ENCODE measurements at places on chromosomes 16 and 17. TPM values are rescaled to one million over a fixed set of nuclear protein-coding genes. Genes with fewer than 3 reads are reported as not detected.

- no peak for DNase-seq
These were observed 578 bp downstream of the RAC3 start for GRCh38 chr17:82031885-82032627.

The ARHGAP44 gene
- total RNA-seq, result 0.12 TPM

The FMNL1 gene
- total RNA-seq, result 13.1 TPM

GRCh38 chr17:8766731-8767130 is 8.4 kb upstream of the SPDYE4 start:
- no peak for DNase-seq

- DNase-seq, result no peak
These were observed 11.3 kb upstream of the AXIN2 start for GRCh38 chr17:65572581-65573281.

The ATF7IP2 gene
- 14.6 TPM for total RNA-seq

The MT1G gene
- total RNA-seq, result 13.5 TPM

GRCh38 chr16:48950184-48950583 is 331.5 kb downstream of the CBLN1 start:
- DNase-seq, result no peak

- no peak for DNase-seq
These were observed 82.8 kb downstream of the TNFRSF13B start for GRCh38 chr17:16889088-16889465.

DNA sequence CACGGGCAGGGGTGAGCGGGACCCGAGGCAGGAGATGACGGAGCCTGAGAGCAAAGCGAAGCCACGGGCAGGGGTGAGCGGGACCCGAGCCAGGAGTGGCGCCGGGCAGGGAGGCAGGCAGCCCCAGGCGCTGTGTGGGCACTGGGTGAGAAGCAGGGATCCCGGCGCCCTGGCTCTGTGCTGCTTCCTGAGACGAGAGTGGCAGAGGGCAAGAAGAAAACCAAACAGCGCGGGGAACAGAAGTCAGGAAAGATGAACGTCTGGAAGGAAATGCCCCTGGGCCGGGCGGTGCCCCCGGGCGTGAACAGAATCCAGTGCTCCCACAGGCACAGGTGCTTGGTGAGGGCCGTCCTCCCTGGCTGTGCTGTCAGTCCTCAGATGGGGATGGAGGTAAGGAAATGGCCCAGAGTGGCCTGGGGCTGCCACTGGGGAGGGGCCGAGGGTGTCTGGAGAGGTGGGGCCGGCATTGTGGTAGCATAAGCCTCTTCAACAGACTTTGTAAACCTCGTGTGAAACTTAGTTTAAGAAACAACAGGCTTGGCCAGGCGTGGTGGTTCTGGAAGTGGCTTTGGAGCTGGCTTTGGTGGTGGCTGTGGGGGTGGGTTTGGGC is 9.8 kb downstream of the ASPSCR1 start:
- no peak for DNase-seq

DNA sequence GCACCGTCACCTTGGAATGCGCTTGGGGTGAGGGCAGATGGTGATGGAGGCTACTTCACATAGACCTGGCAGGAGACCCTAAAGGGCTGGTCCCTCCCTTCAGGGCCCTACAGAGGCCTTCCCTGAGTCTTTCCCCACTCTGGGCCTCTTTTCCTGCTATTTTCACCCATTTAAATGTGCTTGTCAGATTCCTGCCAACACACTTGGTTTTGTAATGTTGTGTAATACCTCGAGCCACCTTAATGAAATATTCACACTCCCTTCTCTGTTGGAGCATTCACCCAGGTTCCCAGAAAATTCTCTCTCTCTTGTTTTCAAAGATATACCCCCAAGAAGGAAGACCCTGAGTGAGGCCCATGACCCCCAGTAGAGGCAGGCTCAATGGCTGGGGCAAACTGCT is 456.6 kb upstream of the DYNLRB2 start:
- DNase-seq, result no peak

DNA sequence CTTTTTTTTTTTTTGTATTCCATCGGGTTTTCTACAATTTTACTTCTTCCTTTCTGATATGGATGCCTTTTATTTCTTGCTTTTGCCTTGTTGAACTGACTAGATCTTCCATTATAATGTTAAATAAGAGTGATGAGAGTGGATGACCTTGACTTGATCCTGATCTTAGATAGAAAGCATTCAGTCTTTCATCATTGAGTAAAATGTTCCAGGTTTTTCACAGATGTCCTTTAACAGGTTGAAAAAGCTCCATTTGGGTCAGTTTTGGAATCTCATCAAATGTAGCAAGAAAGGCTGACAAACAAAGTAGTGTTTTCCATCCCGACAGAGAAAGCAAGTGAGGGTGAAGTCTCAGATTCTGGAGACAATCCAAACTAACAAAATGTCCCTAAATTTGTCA is 27.2 kb upstream of the WIPI1 start:
- DNase-seq, result no peak

GRCh38 chr17:74808714-74809430 is 32.7 kb upstream of the NAT9 start:
- no peak for DNase-seq

- DNase-seq, result no peak
These were observed 98.7 kb upstream of the ZNF750 start for GRCh38 chr17:82938486-82938872.

GRCh38 chr16:84234321-84235241 is 5.2 kb downstream of the KCNG4 start:
- DNase-seq, result peak; percentile 28

- peak; percentile 68 for DNase-seq
These were observed 886.5 kb upstream of the SOX9 start for GRCh38 chr17:71234349-71234748.

The KRTAP9-8 gene
- not detected for total RNA-seq

- DNase-seq, result no peak
These were observed 81.4 kb downstream of the GRIN2A start for GRCh38 chr16:10100829-10101228.

The OTOA gene
- not detected for total RNA-seq

The MT1F gene
- 9.0 TPM for total RNA-seq

The CBFA2T3 gene
- total RNA-seq, result not detected

GRCh38 chr16:3046641-3047386 is 453 bp downstream of the MMP25 start:
- no peak for DNase-seq

GRCh38 chr16:65624666-65625065 is 502.8 kb upstream of the CDH11 start:
- DNase-seq, result peak; percentile 61

DNA sequence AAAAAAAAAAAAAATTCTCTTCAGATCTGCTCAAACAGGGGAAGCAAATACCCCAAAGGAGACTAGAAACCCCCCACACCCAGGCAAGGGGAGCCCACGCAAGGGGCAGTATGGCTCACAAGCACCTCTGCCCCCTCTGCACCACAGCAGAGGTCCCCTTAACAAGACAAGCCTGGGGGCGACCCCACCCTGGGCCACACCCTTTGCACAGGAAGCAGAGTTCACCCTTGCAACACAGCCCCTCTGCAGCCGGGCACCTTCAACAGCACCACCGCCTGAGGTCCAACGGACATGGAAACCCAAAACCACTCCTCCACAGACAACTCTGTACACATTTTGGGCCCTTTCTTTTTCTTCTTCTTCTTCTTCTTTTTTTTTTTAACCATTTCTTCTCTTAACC is 12.8 kb downstream of the AXIN1 start:
- no peak for DNase-seq

The PKMYT1 gene
- 27.3 TPM for total RNA-seq

GRCh38 chr17:83178533-83179304 is 99.3 kb downstream of the METRNL start:
- DNase-seq, result no peak

The LPCAT2 gene
- total RNA-seq, result 80.5 TPM

DNA sequence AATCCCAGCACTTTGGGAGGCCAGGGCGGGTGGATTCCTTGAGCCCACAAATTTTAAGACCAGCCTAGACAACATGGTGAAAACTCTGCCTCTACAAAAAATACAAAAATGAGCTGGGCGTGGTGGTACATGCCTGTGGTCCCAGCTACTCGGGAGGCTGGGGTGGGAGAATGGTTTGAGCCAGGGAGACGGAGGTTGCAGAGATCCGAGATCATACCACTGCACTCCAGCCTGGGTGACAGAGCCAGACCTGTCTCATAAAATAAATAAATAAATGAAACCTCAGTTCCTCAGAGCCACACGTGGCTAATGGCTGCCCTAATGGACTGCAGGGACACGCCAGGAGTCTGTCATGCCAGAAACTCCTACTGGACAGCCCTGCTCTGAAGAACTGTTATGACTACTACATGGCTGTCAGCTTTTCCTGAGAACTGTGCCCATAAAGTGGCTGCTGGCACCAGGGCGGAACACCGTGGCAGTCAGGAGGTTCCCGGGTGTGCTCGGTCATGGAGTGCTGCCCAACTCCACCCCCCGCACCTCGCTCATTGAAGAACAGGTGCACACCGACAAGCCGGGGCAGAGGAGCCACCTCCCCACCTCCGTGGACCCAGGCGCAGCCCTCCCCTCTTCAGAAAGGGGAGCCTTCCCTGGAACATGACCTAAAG is 4.3 kb downstream of the TMEM11 start:
- no peak for DNase-seq

The G6PC1 gene
- not detected for total RNA-seq

The CLEC18A gene
- 0.10 TPM for total RNA-seq

The GFOD2 gene
- 12.4 TPM for total RNA-seq

- peak; percentile 68 for DNase-seq
These were observed 168.5 kb downstream of the MSI2 start for GRCh38 chr17:57424777-57425188.

- no peak for DNase-seq
These were observed 23.1 kb upstream of the CDC42EP4 start for GRCh38 chr17:73334771-73335513.

DNA sequence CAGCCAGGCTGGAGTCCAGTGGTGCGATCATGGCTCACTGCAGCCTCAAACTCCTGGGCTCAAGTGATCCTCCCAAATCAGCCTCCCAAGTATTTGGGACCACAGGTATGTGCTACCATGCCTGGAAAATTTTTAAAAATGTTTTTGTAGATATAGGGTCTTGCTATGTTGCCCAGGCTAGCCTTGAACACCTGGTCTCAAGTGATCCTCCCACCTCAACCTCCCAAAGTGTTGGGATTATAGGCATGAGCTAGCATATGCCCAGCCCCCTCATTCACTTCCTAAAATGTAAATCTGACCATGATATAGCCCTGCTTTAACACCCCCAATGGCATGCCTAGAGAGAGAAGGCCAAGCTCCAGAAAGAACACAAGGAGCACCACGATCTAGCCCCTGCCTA is 98.6 kb downstream of the NDE1 start:
- no peak for DNase-seq

GRCh38 chr17:73639932-73640331 is 4.3 kb downstream of the SDK2 start:
- no peak for DNase-seq

GRCh38 chr16:35713762-35714650 is 2254.6 kb downstream of the TP53TG3F start:
- DNase-seq, result no peak

DNA sequence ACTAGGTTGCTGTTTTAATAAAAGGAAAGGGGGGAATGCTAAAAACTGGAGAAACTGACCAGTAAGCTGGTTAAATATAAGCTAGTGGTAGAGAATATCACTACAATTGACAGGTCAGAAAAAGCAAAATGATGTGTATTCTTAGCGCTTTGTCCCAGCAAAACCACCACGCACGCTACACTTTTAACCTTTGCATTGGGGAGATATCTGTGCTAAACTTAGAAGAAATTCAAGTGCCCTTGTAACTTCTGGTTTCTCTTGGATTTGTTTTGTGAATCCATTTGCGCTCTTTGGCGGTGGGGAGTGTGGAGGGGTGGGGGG is 1.4 kb downstream of the GAN start:
- no peak for DNase-seq

The CDH8 gene
- total RNA-seq, result 1.3 TPM

The HOXB6 gene
- 7.3 TPM for total RNA-seq

GRCh38 chr17:75876938-75877751 is 1.2 kb downstream of the TRIM47 start:
- DNase-seq, result peak; percentile 95

- DNase-seq, result no peak
These were observed 327.9 kb downstream of the HS3ST4 start for GRCh38 chr16:26019381-26020242.

GRCh38 chr16:83854420-83854819 is 44.5 kb upstream of the MLYCD start:
- no peak for DNase-seq

DNA sequence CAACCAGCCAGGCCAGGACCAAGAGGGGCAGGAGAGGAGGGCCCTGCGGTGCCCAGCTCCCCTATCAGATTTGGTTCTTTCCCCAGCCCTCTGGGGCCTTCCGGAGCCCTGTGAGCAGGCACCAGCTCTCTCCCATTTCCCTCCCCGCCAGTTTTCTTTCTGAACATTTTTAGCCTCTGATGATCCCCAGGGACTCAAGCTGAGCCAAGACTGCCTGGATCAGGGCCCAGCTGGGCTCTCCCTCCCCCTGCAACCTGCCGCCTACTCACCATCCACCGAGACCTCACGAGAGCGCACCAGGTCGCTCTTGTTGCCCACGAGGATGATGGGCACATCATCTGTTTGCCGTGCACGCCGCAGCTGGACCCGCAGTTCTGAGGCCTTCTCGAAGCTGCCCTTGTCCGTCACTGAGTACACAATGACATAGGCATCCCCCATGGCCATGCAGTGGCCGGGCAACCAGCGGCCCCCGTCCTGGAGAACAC is 2.0 kb downstream of the RRAD start:
- peak; percentile 73 for DNase-seq

GRCh38 chr16:66881964-66882508 is 1.7 kb downstream of the PDP2 start:
- DNase-seq, result no peak

DNA sequence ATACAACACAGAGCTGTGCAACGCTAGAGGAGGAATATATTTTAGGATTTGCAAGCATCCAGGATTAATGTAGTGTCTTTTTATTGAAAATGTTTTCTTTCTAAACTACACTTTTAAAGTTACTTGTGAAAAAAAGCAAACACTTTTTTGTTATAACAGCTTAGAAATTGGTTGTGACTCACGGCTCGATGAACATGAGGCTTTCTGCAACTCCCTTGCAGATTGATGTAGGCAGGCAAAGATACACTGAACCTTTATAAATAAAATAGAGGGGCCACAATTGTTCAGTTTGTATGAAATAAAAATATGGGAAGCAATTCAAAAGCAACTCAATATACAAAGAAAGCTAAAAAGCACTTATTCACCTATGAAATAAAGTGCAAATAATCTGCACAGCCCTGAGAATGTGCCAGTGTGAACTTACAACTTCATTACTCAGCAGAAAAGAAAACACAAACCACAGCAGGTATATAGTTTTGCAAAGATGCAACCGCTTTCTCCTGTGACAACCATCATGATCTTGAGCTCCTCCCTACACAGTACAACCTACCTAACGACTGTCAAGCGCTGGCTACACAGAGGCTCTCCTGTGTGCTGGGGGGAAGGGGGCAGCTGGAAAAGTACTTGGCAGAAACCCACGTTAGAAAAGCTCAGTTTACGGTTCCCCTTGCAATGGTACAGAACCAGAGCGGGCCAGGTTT is 948 bp downstream of the LUC7L start:
- peak; percentile 13 for DNase-seq

The TNFSF13 gene
- total RNA-seq, result 0.10 TPM
